NCI-H1436 treated with DMSO at 0.1 percent for 48 hours (cell line): ENCODE measurements at places on chromosomes 7 and 10.

DNA sequence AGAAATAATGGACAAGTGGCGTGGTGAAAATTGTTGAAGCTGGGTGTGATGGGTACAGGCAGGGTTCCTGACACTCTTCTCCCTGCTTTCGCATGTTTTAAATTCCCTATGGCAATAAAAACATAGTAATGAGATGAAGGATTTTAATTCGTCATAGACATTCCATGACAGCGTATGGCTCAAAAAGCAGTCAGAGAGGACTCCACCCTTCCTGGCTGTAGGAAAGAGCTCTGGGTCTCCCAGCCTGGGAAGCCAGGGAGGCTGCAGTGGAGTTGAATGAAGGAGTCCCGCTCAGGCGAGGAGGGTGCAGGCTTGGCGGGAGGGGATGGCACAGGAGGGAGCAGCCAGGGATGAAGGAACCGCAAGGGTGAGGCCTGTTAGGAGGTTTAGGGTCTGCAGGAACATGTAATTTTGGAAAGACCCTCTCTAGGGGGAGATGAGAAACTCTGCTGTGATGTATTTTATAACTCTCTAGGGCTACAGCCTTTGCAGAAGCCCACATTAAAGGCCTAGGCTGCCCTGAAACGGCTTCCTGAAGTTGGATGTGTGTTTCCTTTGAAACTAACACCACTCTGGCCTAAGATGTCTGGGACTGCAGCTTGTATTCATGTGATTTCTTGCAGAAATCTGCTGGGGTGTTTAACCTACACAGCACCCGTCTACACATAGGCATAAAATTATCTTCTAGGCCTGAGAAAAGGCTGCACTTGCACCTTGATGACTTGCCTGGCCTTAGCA, 7.6 kb upstream of the LARP4B start:
- no peak for DNase-seq

GRCh38 chr10:123355748-123356481, 201.7 kb downstream of the BUB3 start:
- no peak for DNase-seq

GRCh38 chr10:73785721-73786511, 510 bp downstream of the ZSWIM8 start:
- DNase-seq, result no peak

GRCh38 chr7:26141077-26141476, 10.9 kb upstream of the NFE2L3 start:
- no peak for DNase-seq

GRCh38 chr10:103442031-103442461, 10.1 kb downstream of the CALHM2 start:
- DNase-seq, result no peak

- no peak for DNase-seq
Measured at GRCh38 chr7:22610951-22611757, 111.2 kb upstream of the STEAP1B start.

DNA sequence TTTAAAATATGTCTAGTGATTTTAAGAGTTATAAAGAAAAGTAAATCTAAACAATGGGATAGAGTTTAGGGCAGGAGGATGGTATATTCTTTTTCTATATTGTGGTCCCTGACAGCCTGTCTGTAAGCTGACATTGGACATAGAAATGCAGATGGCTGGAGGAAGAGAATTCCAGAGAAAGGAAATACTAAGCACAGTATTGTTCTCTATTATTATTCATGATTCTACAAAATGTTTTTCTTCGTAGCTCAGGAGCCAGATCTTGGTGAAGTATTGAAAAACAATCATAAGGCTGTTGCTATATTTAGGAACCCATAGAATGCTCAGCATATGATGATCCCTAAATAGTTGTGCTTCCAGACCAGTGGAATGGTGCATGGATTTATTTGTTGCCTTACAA, 117.0 kb upstream of the FAM3C start:
- no peak for DNase-seq

- no peak for DNase-seq
Measured at GRCh38 chr10:117476281-117476680, 66.3 kb upstream of the EMX2 start.

DNA sequence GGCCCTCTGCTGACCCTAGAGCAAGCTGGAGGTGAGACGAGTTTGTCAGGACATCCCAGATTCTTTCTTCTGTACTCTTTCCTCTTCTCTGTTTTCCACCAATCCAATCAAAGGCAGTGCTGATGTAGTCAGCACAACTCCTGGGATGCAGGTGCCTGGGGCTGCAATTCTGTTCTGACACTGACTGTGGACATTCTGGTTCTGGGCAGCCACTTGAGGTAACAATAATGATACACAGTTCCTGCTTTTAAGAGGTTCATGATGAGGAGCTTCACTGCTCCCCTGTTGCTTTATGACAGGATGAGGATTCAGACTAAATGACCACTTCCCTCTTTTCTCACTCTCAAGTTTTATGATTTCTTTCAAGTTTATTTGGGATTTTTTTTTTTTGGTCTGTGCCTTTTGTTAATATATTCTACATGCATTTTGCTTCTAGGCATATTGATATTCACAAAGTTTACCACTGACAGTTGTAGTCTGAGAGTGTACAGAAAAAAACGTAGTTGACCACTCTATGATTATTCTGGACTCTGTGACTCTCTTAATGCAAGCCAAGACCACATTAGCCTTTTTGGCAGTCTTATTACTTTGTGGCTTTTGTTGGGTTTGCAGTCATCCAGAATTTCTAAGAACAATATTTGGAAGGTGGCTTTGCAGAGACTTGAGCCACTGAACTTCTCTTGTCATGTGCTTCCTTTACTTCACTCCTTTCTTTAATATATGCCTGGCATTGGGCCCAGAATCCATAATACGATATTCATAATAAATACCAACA, 247.6 kb downstream of the AUTS2 start:
- no peak for DNase-seq

GRCh38 chr10:88810196-88810961, 7.8 kb downstream of the LIPM start:
- peak; percentile 13 for DNase-seq

- no peak for DNase-seq
Measured at GRCh38 chr10:86349474-86349873, 17.1 kb downstream of the GRID1 start.

GRCh38 chr10:86592413-86592812, 61.9 kb upstream of the OPN4 start:
- no peak for DNase-seq

GRCh38 chr10:74255214-74255613, 104.2 kb downstream of the ADK start:
- no peak for DNase-seq

DNA sequence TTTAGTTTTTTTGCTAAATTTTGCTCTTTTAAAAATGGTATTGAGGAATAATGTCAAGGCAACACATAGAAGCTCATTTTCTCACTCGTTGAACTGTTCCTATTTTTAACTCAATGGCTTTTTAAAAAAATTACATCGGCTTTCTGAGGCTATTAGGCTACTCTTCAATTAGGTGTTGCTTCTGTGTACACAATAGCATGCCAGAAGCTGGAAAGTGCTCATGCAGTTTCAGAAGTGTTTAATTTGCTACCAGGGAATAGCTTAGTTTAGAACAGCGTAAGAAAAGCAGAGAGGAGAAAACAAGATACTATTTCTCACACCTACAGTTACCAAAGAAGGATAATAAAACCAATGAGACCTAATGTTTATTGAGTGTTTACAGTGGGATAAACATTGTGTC, 157.4 kb downstream of the NXPH1 start:
- peak; percentile 41 for DNase-seq

DNA sequence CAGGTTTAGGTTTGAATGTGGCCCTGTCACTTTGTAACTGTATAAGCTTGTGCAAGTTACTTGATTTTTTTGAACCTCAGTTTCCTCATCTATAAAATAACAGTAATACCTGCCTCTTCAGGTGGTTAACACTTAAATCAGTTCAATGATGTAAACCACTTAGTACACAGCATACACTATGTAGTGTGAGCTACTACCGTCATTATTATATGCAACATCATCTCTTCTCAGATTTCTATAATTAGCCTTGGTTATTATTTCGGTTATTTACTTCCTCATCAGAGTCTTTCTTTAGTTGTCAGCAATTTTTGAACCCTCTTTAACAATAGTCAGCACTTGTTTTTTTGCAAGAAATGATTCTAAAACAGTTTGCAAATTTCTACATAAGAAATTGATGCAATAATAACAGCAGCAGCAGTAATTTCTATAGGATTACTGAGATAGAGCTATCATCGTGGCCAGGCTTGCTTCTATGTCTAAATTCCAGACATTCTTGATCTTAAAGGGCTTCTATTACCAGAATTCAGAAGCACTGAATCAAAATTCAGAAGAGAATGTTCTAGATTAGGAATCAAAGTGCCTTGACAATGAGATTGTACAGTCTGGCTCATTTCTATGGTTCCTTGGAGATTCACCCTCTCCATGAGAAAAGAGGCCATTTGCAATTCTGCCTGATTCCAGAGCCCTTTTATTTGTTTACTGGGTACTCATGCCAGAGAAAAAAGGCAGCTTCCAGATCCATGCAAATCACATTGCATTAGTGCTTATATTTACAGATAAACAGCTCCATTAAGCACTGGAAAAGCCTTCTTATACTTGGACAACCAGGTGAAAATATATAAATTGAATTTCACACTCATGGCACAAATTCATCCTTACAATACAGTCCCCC, 25.0 kb upstream of the WDR11 start:
- no peak for DNase-seq

GRCh38 chr10:101018600-101019439, 12.1 kb downstream of the PDZD7 start:
- DNase-seq, result no peak

GRCh38 chr7:105230486-105230885, 158.2 kb downstream of the SRPK2 start:
- DNase-seq, result no peak

GRCh38 chr10:117078168-117078837, 59.8 kb downstream of the VAX1 start:
- DNase-seq, result no peak

GRCh38 chr10:103766751-103767505, 88.4 kb downstream of the SH3PXD2A start:
- no peak for DNase-seq

GRCh38 chr7:41133690-41134299, 569.1 kb downstream of the INHBA start:
- DNase-seq, result no peak

DNA sequence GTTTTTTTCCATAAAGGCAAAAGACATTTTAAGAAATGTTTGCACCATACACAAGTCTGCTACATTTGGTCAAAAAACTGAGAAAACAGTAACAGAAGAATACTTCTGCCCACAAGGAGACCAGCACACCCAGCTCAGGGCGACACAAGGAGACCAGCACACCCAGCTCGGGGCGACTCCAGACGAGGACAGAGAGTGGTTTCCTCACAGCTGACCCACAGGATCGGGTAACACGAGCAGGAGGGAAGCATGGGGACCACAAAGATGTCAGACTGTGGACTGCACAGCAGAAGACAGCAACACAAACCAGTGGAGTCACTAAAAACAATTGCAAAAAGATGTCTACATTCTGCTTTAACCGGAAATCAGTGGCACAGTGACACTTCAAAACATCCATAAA, 237.6 kb downstream of the DIP2C start:
- no peak for DNase-seq

GRCh38 chr10:69865450-69865849, 63.7 kb downstream of the COL13A1 start:
- DNase-seq, result no peak

- DNase-seq, result no peak
Measured at GRCh38 chr10:3347413-3348182, 175.0 kb upstream of the PITRM1 start.

DNA sequence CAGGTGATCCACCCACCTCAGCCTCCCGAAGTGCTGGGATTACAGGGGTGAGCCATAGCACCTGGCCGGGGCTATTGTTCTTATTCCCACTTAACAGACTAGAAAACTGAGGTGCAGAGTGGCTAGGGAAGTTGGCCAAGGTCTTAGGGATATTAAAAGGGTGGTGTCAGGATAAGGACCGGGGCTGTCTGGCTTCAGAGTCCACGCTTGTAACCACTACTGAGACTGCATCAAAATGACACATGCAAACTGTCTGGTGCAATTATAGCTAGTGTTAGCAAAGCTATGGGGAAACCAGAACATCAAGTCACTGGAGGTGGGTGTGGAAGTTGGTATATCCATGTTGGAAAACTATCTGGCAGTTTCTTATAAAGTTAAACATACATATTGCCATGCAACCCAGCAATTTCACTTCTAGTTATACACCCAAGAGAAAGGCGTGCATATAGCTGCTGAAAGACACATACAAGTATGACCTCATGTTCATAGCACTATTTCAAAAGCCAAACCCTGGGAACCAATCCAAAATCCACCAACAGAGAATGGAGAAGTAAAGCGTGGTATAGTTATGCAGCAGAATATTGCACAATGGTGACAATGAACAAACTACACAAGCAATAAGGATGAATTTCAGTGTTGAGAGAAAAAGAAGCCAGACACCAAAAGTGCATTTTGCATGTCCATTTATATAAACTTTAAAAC, 33.9 kb upstream of the EEPD1 start:
- no peak for DNase-seq

GRCh38 chr10:360653-361052, 225.4 kb downstream of the ZMYND11 start:
- peak; percentile 28 for DNase-seq

DNA sequence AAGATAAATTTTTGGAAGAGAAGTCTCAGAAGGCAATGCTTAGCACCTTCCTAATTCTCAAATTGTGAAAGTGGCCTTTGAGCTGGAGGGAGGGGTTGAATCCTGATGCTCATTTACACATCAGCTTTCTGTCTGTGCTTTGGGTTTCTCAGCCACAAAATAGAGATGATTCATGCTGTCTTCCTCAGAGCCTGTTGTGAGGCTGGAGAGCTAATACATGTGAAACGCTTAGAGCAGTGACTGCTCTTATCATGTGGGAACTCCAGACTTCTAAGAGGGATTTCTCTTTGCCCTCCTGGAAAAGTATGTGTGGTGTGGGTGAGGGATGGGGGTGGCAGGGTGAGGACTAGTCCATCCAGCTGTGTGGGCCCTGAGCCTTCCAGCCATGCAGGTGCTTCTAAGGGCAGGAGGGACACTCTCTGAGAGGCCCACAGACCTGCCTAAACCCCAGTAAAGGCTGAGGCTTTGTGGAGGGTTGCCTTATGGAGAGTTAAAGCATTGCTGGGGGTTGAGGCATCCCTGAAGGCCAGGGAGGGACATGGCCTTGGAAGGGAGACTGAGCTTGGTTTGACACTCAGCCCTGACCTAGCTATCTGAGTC, 4.8 kb upstream of the EVX1 start:
- no peak for DNase-seq

DNA sequence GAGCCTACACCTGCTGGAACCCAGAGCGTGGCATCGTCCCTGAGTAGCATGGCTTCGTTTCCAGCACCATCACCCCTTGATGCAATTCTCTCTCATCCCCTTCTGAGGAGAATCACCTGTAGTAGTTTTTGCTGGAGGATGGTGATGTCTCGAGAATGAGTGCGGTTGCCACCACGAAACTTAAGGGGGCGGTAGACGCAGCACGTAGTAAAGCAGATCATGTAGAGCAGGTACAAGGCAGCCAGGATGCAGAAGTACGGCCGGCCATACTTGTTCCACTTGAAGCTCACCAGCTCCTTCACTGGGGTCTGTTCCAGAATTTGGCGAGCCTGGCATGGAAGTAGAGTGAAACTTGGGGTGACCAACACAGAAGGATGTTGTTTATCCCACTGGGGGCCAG, 8.1 kb downstream of the TRPV5 start:
- no peak for DNase-seq
